ENCODE measurements at places on chromosomes 5 and 9. TPM values are rescaled to one million over a fixed set of nuclear protein-coding genes. Genes with fewer than 3 reads are reported as not detected.

IER5L gene
- total RNA-seq, result 11.7 TPM

- peaks cover 20% of the 10 kb centered on the region for H3K36me3 ChIP-seq
- no peaks in the 10 kb centered on the region for H3K27me3 ChIP-seq
- H3K27ac ChIP-seq, result no peak overlapping the region
- H3K4me3 ChIP-seq, result no peak overlapping the region
Observed at GRCh38 chr9:68970151-68970550, 43.8 kb downstream of the PRKACG start.

GRCh38 chr9:108603141-108603540 lies 252.6 kb downstream of the ACTL7B start:
- no peak overlapping the region for H3K27ac ChIP-seq
- H3K36me3 ChIP-seq, result no peaks in the 10 kb centered on the region
- no peak overlapping the region for H3K4me3 ChIP-seq
- H3K4me1 ChIP-seq, result no peaks in the 10 kb centered on the region
- DNase-seq, result no peak
- no peaks in the 10 kb centered on the region for H3K27me3 ChIP-seq

GRCh38 chr9:1415146-1415545 lies 365.0 kb downstream of the DMRT2 start:
- H3K27ac ChIP-seq, result no peak overlapping the region
- H3K36me3 ChIP-seq, result no peaks in the 10 kb centered on the region
- H3K4me1 ChIP-seq, result peaks cover 4% of the 10 kb centered on the region
- H3K4me3 ChIP-seq, result no peak overlapping the region
- no peak for DNase-seq

DNA sequence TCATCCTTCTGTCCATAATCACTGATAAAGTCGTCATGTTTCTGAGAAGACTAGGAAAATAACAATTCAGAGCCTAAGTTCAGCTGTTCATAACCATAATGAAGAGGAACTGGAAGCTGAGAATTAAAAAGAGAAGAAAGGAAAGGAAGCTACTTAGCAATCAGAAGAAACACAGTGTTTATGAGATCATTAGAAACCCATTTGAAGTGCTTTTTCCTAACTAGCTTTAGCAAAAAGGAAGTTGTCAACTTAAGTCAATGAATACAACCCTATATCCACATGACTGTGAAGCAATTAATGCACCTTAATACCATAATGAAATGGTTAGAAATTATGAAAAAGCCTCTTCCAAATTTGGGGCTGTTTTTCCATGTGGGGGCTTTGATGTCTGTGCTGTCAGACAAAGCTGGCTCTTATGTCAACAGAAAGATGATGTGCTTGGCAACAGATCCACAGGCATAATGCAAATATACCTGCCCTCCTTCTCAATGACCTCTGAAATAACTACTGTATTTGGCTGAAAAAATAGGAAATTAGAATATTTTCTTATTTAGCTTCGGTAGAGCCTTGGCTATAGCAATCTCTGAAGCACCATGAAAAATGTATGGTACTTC lies 463.5 kb downstream of the RASEF start:
- H3K27ac ChIP-seq, result no peak overlapping the region
- H3K36me3 ChIP-seq, result no peaks in the 10 kb centered on the region
- no peaks in the 10 kb centered on the region for H3K27me3 ChIP-seq
- no peak for DNase-seq

- no peak for DNase-seq
- H3K27me3 ChIP-seq, result no peaks in the 10 kb centered on the region
- H3K27ac ChIP-seq, result no peak overlapping the region
- H3K4me1 ChIP-seq, result no peaks in the 10 kb centered on the region
- H3K36me3 ChIP-seq, result no peaks in the 10 kb centered on the region
- H3K4me3 ChIP-seq, result no peak overlapping the region
Observed at GRCh38 chr5:25862276-25862675, 1176.1 kb downstream of the CDH9 start.

Data from activated CD4-positive, alpha-beta T cell treated with anti-CD3 and anti-CD28 coated beads, Interleukin-2, amount 10 ng/mL, durations not matched to agents 24 days and 14 days (primary cell).